ENCODE measurements at places on chromosomes 6 and 20.

DNA sequence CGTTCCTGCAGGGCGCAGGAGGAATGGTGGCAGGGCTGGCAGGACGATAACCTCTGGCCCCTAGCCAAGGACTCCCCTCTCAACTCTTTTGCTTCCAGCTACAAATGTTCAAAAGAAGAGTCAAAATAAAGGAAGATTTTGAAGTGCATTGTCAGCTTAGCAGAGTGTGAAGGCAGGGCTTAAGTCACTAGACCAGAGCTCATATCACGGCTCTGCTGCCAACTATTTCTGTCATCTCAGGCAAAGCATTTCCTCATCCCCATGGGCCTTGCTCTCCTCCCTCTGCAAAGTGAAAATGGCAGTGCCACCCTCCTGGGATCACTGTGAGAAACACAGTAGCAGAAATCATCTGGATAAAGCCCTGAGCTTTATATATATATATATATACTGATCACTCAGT, 36.7 kb downstream of the CFAP61 start:
- DNase-seq = no peak

DNA sequence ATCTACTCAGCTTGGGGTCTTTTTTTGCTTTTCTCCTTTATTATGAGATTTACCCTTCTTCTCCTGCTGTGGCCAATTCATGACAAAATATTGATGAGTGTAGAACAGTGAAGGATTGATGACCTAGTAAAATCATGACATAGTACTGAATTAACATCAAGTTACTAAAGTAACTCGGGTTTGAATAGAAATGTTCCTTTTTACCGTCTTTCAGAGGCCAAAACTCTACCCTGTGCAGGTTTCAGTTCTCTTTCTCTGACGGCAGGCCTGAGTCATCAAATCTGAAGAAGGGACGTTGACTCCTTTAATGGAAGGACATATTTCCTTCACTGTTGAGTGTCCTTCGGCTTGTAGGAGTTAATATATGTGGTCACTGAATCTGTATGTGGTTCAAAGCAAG, 80.7 kb downstream of the RREB1 start:
- no peak for DNase-seq

DNA sequence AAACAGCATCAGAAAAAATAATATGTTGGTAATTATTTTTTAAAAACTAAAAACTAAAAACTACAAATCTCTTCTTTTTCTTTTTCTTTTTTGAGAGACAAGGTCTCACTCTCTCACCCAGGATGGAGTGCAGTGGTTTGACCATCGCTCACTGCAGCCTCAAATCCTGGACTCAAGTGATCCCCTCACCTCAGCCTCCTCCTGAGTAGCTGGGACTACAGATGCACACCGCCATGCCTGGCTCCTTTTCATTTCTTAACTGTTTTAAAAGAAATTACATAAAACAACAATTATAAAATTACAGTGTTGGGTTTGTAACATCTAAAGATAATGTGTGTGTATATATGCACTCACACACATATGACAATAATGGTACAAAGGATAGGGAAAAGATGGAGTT, 24.1 kb downstream of the HLA-E start:
- no peak for DNase-seq

DNA sequence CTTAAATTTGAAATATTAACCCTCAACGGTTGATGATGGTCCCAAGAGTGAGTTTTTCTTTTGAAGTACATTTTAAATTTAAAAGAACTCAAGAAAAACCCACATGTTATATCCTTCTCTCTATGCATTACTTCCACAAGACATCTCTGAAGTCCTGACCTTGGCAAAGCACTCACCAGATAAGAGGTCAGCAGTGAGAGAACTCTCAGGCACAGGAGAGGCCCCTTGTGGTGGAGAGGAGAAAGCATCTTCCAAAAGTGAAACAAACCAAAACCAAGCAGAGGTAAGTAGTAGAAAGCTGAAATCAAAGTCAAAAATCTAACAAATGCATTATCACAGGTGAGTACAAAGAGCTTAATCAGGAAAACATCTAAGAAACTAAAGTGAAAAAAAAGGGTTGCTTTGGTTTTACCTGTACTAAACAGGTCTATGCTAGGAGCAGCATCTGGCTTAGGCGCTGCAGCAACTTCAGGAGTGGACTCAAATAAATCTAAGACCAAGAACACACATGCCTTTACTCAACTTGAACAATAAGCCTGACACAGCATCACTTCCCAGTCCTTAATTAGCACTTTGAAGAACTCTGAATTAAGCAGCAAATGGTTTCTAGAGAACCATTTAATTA, 80.5 kb downstream of the PRSS35 start:
- no peak for DNase-seq

GRCh38 chr6:46440141-46440540, 51.1 kb downstream of the RCAN2 start:
- DNase-seq = no peak

- DNase-seq = no peak
These were observed 17.8 kb upstream of the BTN1A1 start for GRCh38 chr6:26482338-26482737.

DNA sequence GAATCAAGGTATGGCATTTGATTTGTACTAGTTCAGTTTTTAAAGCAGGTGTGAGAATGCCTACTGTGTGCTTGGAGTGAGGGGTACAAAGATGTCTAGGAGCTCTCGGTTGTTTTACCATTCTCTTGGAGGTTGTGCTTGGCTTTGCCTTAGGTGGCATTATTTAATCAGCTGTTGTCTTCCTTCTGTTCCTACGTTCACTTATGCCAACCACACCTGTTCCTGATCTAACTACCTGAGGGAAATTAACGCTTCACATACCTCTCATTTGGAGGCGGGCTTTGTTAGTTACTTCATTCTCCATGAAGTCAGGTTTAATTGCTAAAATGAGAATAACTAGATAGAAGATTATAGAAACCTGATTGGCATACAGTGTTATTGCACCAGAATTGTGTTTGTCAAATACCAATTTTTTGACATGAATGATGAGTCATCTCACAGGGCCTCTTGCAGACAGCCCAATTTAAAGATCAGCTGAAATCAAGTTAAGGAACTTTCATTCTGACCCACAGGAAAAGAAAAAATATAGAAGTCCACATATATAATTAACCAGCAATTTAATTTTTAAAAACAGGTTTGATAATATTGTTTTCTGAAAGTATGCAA, 24.8 kb upstream of the PBOV1 start:
- DNase-seq = no peak

DNA sequence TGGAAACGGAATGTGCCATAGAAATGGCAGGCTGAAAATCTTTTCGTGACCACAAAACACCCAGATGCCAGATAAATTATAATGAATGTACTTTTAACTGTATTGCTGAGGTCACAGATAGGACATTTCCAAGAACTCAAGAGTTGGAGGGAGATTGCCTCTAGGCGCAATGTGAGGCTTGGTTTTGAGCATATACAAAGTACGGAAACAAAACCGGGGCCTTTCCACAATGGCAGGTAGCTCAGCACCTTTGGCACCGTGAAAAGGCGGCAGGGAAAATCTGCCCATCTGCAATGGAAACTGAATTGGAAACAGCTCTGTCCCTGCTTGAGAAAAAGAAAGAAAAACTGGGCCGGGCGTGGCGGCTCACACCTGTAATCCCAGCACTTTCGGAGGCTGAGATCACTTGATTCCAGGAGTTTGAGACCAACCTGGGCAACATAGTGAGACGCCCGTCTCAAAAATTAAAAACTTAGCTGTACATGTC, 10.5 kb upstream of the C20orf144 start:
- no peak for DNase-seq

GRCh38 chr20:5789827-5790226, 39.6 kb downstream of the SHLD1 start:
- DNase-seq = no peak

DNA sequence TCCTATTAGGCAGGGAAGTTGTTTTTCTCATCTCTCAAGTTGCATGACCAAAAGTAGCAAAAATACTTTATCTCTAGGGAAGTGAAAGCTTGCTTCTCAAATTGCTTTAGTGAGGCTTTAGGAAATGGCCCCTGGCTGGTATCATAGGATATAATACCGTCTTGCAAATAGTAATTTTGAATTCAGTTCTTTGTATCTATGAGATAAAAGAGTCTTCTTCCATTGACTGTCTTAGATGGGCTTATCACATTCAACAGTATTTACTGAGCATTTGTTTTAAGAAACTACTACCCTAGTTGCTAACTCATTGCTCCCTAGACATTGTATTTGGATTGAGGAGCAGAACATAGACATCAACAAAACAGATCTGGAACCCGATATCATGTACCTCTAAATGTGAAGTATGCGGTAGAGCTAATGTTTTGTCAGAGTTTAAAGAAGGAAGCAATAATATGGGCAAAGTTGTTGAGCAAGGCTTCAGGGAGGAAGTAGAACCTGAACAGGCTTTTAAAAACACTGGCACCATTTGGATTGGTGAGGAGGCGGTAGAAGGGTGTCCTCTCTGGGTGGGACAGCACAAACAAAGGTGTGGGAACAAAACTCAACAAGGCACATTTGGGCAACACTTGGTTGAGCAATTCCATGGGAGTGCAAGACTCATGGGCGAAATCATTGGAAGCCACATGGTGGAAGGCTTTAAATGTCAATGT, 101.5 kb downstream of the SGK1 start:
- DNase-seq = no peak
